ENCODE measurements at places on chromosomes 3 and 15.

- DNase-seq: no peak
Observed at GRCh38 chr3:97952280-97952679, 20.0 kb downstream of the RIOX2 start.

GRCh38 chr15:82538961-82539690, 1.1 kb downstream of the RPS17 start:
- DNase-seq: no peak

DNA sequence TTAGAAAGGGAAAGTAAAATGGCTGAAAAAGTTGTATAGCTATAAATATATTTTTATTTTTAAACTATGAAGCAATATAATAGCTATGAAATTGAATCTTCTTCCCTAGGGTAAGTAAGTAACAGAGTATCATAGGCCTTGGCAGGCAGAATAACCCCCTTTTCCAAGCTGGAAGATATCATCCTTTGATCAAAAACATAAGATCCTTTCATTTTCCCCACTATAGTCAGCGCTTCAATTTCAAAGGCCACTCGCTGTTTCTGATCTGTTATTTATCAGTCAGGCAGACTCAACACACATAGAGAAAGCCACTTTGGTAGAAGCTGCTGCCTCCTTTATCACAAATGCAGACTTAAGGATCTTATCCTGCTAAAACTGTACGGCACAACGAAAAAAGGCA, 74.0 kb upstream of the UBE2E2 start:
- DNase-seq: no peak

DNA sequence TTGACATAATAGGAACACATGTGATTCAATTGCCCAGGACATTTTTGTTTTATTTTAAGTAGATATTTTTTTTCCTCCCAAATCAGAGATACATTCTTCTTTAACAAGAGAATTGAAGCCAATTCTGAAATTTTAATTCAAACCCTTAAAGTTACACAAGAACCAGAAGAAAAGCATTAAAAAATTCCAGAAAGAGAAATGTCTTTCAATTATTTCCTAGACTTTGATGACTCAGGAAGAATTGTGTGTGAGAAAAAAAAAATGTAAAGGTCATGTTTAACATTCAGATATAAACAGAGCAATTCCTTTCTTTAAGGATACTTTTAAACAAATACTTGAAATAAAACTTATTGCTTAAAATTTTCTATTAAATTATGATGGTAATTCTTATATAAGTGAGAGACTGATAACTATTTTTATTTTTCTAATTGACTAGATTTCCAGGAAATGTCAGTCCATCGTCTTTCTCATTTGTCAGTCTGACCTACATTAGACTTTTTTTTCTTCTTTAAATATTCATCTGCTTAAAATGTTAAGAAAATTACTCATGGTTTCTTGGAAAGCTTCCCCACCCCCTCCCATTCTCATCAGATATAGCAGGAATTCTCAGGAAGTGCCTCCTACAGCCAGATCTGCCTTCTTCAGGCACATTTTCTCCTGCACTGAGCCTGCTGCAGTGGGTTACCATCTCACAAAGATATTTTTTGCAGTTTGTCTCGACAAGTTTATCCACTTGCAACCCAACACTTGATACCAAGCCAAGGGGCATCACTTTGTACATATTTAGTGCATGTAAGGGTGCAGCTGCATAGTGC, 261.8 kb upstream of the CBLB start:
- DNase-seq: no peak

GRCh38 chr3:149596134-149596770, 61.6 kb downstream of the WWTR1 start:
- no peak for DNase-seq

Measured in NCI-H510A treated with DMSO at 0.1 percent for 48 hours (cell line).